CD4-positive, alpha-beta T cell treated with Interleukin-4 for 4 hours (primary cell): ENCODE measurements at places on chromosomes 6 and 20.

DNA sequence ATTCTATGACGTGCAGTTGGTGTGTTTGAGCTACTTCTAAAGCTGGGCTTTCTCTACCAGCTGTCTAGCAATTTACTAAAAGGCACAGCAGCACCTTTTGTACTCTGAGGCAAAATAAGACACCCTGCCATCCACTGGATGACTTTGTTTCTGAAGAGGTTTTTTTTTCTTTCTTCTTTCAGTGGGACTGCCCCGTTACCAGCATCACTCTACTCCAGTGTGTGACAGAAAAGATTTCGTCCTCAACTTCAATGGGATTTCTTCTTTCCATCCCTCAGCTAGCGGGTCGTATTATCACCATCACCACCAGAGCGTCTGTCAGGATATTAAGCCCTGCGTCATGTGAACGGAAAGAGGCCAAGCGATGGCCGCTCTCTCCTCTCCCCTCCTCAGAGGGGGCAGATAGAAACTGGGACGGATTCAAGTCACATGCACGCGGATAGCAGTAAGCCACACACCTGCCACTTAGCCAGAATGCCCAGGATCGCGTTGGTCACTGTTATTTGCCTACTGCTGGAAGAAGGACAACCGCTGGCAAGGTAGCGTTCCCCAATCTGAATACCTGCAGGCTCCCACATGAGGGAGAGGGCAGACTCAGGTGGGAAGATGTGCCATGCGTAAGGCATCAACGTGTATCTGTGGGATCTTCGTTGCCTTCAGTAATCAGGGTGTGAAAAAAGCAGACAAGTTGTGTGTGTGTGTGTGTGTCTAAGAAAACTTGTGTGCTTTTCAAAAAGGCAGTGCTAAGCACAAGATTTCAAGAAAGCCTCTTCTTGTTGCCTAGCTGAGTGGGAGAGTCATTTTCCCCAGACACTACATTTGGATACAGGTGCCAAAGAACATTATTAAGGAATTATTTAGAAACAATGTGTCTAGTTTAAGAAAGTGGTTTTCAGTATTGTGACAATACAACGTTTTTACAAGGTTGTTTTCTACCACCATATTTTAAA is 5.4 kb downstream of the FOXF2 start:
- no peak for DNase-seq

DNA sequence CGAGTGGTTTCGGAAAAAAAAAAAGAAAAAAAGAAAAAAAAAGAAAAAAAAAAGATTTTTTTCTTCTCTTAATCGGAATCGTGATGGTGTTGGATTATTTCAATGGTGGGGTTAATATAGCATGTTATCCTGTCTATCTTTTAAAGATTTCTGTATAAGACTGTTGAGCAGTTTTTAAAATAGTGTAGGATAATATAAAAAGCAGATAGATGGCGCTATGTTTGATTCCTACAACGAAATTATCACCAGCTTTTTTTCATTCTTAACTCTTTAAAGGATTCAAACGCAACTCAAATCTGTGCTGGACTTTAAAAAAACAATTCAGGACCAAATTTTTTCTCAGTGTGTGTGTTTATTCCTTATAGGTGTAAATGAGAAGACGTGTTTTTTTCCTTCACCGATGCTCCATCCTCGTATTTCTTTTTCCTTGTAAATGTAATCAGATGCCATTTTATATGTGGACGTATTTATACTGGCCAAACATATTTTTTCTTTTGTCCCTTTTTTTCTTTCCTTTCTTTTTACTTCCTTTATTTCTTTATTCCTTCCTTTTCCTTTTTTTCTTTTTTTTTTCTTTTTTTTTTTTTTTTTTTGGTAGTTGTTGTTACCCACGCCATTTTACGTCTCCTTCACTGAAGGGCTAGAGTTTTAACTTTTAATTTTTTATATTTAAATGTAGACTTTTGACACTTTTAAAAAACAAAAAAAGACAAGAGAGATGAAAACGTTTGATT is 3.6 kb downstream of the SOX4 start:
- DNase-seq: no peak

GRCh38 chr6:85050149-85050548 is 285.8 kb upstream of the TBX18 start:
- DNase-seq: no peak

DNA sequence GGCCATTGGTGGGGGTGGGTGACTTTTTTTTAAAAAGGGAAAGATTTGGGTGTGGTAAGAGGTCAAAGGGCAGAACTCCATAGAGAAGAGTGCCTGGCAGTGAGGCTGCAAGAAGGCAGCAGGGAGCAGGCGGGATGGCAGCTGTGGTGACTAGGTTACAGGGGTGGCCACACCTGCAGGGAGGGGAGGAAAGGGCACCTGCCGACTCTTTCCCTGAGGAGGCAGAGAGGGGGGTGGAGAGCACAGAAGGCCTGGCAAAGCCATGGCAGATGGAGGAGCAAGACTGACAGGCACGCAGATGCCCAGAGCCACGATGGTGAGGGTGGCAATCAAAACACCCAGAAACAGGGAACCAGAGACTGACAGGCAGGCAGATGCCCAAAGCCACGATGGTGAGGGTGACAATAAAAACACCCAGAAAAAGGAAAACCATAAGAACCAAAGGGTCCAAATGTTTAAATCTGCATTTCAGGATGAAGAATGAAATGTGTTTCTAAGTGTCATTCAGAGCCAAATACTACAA is 19.3 kb downstream of the CST7 start:
- DNase-seq: no peak

- no peak for DNase-seq
Observed at GRCh38 chr6:38212579-38212978, 393.1 kb downstream of the ZFAND3 start.
